HL-60 (cell line): ENCODE measurements at places on chromosomes 6 and 20.

DNA sequence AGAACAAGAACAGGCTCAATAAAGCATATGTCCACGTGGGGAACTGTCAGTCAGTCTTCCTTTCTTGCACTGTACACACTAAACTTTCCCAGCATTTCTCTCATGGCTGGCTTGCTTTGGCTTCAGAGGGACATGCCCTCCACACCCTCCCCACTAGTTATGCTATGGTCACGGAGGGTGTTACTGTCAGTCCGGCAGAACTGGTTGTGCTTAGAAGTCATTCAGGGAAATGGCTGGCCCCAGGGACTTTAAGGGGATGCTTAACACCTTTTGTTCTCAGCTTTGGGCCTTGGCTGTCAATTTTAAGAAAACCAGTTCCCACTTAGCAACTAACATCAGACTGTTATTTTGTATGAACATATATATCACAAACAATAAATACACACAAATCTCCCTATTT is 55.1 kb downstream of the ELOVL5 start:
- DNase-seq: no peak

GRCh38 chr20:15609921-15610320 is 963.3 kb downstream of the KIF16B start:
- DNase-seq: no peak

GRCh38 chr6:163010145-163010544 is 282.4 kb downstream of the PACRG start:
- DNase-seq: no peak

DNA sequence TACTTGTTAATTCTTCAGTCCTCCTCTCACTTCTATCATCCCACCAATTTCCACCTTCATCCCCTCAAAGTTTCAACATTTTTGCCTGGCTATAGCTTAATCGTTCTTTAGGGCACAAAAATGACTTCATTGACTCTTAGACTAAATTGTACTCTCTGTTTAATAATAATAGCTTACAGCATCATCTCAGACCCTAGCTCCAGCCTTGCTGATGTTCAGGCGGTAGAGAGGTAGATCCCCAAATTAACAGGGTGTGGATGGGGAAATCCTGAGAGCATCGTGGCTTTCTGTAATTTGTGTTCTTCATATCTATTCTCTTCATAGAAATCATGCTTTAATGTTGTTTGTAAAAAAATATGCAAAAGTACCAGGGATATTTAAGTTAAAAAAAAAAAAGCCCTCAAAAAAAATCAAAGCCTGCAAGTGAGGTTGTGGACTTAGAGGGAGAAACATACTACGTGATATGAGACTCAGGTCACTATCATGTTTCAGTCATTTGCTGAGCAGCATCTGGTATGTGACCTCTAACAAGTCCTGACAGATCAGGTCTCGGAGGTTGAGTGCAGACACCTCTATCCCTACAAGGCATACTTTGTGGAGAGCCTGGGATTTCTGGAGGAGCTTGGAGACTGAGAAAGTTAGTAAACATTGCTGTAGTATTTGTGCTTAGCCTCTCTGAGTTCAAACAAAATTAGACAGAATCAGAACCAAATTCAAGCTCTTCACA is 1063.3 kb upstream of the CITED2 start:
- DNase-seq: no peak

- peak; percentile 37 for DNase-seq
These were observed 20.6 kb upstream of the SGK2 start for GRCh38 chr20:43537921-43538877.

DNA sequence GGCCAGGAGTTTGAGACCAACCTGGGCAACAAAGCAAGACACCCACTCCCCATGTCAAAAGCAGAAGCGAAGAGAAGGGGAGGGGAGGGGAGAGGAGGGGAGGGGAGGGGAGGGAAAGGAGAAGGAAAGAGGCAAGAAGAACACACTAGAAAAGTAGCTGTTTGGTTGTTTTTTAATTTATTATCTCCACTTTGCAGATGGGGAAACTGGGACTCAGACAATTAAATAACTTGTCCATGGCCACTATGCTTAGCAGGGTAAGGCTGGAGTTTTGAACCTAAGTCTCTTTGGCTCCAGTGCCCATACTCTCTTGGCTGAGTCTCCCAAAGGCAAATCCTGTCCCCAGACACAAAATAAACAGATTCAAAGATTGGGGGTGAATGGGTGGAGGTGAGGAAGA is 12.4 kb upstream of the GHRH start:
- DNase-seq: no peak

GRCh38 chr6:15661853-15662325 is 939 bp downstream of the DTNBP1 start:
- DNase-seq: no peak

DNA sequence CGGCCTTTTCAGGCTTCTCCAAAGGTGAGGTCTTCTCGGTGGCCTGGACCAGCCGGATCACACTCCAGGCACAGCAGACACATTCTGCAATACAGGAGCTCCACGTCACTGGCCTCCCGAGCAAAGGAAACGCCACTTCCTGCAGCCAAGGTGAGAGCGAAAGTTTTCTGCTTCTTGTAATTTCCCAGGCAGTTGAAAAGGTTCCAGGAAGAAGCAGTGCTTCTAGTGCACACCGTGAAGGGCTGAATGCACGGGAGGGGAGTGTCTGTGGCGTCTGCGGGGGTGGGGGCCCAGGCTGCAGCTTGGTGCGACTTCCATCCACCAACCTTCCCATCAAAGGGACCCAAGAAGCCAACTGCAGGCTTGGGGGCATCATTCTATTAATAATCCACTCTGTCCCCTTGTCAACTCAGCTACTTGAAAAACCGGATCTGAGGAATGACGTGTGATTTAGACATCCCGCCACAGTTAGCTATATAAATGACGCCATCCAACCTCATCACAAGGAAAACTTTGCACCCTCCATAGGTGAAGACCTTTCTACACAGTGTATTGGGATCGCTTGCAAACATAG is 61.1 kb downstream of the NFATC2 start:
- no peak for DNase-seq

GRCh38 chr6:115717062-115717461 is 343.6 kb downstream of the FRK start:
- DNase-seq: no peak

- no peak for DNase-seq
These were observed 55.4 kb upstream of the SAYSD1 start for GRCh38 chr6:39170389-39170788.

- no peak for DNase-seq
These were observed 71.5 kb upstream of the RIPOR2 start for GRCh38 chr6:25007269-25007699.

DNA sequence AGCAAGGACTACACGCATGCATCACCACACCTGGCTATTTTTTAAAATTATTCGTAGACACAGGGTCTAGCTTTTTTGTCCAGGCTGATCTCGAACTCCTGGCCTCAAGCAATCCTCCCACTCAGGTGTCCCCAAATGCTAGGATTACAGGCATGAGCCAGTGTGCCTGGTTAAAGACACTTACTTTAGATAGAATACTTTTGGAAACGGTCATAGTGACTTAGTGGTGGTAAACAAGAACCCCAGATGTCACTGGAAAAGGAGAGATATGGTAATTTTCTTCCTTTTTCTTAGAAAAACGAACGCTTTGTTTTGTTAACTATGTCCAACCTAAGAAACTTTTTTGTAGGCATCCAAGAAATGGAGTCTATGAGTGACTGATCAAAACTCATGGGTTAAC is 137.3 kb downstream of the TFAP2B start:
- DNase-seq: no peak

- DNase-seq: no peak
These were observed 7.5 kb upstream of the PHACTR1 start for GRCh38 chr6:12709116-12709515.

DNA sequence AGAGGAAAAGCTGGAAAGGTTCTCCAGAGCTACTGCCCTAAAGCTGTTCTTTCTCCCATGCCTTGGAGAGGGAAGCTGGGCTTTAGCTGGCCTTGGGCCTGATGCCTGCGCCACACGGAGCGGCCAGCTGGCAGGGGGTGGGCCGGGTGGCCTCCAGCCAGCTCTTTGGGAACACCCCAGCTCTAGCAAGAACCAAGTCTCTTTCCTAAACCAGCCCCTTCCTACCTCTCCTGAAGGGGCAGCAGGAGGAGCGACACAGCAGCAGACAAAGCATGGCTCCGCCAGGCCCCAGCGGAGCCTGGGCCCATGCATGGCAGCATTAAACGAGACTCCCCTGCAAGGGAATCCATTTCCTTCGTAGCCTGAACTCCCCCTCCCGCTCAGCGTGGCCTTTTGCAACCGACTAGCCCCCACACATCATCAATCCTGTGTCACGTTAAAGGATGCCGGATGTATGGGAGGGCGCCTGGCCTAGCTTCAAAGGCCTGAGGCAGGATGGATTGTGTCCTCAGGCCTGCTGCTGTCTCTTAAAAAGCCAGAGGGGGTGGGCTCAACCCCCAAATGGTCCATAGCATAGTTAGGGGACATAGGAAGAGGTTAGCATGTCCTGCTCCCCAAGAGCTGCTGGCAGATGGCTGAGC is 14.0 kb downstream of the MRPS18A start:
- no peak for DNase-seq

DNA sequence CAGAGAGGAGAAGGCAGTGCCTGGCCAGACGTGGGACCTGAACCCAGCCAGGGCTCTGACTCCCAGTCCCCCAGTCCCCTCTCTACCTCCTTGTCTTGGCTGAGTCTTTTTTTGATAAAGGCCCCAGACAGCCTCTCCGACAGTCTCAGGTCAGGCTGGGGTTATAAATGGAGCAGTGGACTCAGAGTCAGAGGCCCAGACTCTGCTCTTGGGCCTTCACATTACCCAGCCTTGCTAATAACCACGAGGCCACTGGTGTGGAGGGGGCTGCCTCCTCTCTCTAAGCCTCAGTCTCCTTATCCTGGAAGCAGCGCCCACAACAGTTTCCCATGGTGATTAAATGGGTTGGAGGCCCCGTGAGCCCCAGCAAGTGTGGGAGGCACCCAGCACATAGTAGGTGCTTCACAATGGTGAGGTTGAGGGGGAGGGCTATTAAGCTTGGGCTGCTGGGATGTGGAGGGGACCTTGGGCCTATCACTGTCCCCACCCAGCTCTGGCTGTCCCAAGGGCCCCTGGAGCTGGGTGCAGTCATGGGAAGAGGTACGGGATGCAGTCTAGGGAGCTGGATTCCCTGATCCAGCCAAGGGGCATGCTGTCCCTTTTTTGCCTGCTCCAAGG is 35.7 kb downstream of the TGM2 start:
- DNase-seq: no peak

GRCh38 chr20:32476684-32477593 is 108.2 kb downstream of the NOL4L start:
- no peak for DNase-seq

- DNase-seq: no peak
These were observed 63.9 kb downstream of the MTHFD1L start for GRCh38 chr6:150929416-150929815.

GRCh38 chr6:36925809-36926208 is 28.7 kb upstream of the PI16 start:
- no peak for DNase-seq
